ENCODE measurements at places on chromosomes 6 and 20. TPM values are rescaled to one million over a fixed set of nuclear protein-coding genes. Genes with fewer than 3 reads are reported as not detected.

The HAO1 gene
- not detected for total RNA-seq

The MACROD2 gene
- 1.1 TPM for total RNA-seq

The CGA gene
- not detected for total RNA-seq

DNA sequence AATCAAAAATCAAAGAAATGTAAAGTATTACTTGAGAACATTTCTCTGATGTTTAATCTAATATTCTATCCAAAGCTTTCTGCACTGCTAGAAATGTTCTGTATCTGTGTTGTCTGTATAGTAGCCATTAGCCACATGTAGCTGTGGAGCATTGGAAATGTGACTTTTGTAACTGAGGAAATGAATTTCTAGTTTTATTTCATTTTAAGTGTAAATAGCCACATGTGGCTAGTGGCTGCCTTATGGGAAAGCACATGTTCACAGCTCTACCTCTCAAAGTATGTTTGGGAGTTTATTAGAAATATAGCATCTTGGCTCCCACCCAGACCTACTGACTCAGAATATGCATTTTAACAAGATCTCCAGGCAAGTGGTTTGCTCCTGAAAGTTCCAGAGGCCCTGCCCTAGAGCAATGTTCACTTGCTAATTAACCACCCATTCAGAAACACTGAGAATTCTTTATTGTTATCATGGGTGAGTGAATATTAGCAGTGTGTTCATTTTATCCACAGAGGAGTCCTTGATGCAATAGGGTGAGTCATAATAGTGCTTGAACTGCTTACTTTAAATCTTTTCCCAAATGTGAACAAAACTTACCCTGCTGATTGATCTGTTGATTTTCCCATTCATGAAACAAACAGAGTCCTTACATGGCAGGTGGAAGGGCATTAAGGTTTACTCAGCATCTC is 282.7 kb downstream of the PLCB1 start:
- DNase-seq = no peak

- no peak for DNase-seq
Measured at GRCh38 chr6:136860043-136860442, 37.7 kb downstream of the PEX7 start.

- DNase-seq = peak; percentile 72
Measured at GRCh38 chr6:53335224-53335994, 13.3 kb downstream of the ELOVL5 start.

- no peak for DNase-seq
Measured at GRCh38 chr20:25273541-25274358, 25.9 kb downstream of the PYGB start.

DNA sequence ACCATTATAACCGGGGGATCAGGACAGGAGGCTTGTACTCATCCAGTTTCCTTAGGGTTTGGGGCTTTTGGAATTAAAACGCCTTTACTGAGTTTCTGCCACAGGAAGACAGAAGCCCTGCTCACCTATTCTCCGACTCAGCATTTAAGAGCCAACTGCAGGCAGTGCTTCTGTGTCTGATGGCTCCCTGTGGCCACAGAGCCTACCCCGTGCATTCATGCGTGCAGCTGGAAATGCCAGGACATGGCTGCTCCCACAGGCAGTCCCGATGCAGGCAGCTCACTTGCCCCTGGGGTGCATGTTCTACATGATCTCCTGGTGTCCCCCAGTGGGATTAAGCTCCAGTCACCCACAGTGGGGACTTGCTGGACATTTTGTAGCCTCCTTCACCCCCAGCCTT is 22.2 kb downstream of the ZNF831 start:
- no peak for DNase-seq

- no peak for DNase-seq
Measured at GRCh38 chr6:43035495-43036194, 14.2 kb downstream of the RRP36 start.

GRCh38 chr20:4710106-4710475 is 11.6 kb upstream of the PRND start:
- no peak for DNase-seq

DNA sequence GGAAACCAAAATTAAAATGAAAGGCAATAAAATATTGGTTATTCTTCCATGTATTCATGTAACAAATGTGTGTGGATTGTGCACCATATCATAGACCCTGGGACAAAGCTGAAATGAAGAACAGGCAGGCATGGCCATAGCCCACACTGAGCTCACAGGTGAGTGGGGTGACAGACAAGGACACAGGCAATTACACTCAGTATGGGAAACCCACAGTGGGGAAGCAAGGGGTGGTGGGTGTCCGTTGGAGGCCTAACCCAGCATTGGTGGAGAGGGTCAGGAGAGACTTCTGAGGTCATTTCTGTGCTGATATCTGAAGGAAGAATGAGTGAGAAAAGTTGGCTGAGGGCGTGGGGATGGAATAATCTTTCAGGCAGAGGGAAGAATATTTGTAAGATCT is 47.6 kb upstream of the MAP3K4 start:
- DNase-seq = no peak
